CD4-positive, alpha-beta T cell treated with Interleukin-6 at 100 ng/mL for 8 hours (primary cell): ENCODE measurements at places on chromosomes 12 and 14.

DNA sequence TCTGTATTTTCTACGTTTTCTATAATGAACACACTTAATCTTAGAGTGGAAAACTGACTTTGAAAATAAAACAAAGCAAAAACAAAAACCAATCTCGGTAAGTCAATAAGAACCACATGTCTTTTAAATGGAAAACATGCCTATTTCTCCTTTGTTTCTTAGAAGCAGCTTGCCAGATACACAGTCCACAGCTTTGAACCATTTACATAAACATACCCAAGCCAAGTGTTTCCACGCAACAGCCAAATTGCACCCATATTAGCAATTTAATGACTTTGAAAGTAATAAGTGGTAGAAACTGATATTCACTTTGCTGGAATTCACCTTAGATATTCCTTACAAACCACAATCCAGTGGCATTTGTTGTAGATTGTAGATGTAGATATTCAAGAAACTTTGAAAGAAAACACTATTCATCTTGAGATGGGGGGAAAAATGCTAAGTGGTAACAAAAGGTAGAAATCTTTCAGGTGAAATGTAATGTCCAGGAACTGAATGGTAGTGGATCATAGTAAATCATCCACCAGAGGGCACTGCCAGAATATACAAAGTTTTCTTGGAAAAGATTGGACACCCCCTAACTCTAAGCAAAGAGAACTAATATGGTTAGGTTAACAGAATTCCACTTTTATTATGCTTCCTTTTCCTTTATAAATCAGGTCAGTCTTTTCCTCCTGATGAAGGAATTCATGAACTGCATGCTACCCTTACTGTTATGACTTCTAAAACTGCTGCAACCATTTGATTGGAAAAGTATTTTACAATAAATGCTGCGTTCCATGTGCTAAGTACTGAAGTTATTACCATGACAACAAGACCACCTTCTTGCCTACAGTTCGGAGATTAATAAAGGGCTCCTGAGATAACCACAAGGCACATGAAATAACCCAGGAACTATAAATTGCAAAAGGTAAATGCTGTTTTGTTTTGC, 69.8 kb downstream of the RERG start:
- no peak for DNase-seq

DNA sequence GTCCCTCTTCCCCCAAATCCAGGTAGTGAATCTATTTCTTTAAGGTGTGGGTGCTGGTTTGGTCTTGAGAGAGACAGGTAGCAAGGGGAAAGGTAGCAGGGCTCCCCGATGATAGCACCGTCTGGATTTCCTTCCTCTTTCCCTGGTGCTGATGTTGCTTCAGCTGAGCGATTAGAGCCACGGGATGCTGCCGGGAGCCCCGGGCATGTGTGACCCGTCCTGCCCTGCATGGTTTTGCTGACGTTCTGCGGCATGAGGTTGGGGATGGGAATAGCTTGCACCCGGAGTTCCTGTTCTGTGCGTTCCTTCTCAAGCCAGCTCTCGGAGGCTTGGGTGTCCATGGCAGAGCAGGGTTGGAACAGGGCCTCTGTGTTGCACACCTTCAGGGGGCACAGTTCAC, 107.3 kb downstream of the TSPAN9 start:
- DNase-seq, result no peak

GRCh38 chr12:77861317-77861716, 30.6 kb downstream of the NAV3 start:
- DNase-seq, result no peak

DNA sequence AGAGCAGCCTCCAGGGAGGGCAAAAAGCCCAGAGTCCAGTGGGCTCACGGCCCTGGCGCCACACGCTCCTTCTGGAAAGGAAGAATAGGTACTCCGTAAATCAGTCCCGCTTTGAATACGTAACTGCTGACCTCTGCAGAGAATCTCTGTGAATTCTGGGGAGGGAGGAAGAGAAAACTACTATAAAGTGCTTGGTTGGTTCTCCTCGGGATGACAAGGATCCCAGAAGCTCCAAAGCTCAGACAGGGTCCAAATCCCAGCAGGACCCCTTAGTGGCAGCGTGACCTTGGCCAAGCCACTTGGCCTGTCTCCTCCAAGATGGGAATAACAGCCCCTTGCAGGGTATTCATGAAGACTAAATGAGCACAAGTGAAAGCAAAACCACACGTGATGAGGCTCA, 31.7 kb downstream of the ANO2 start:
- no peak for DNase-seq

GRCh38 chr14:63026491-63026890, 18.8 kb downstream of the KCNH5 start:
- DNase-seq, result no peak

GRCh38 chr12:123808167-123808566, 46.1 kb downstream of the DNAH10 start:
- no peak for DNase-seq

DNA sequence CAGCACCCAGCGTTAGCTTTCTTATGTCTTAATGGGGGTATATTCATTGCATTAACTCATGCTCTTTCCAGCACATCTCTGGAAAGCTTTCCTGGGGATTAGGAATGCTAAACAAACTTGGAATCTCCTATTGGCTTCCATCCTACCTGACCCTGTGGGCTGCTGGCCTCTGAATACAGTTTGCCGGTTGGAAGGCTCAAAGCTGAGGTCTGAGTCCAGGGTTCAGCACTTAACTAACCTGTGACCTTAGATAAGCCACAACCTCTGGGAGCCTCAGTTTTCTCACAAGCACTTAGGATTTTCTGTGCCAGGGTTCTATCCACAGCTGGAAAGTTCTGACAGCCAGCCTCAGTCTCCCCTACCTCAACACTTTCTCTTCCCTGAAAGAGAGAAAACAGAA, 12.9 kb upstream of the RND1 start:
- DNase-seq, result no peak

- DNase-seq, result no peak
These were observed 170.2 kb downstream of the ETV6 start for GRCh38 chr12:11819643-11820042.

- no peak for DNase-seq
These were observed 14.0 kb downstream of the GIT2 start for GRCh38 chr12:109982210-109982609.

DNA sequence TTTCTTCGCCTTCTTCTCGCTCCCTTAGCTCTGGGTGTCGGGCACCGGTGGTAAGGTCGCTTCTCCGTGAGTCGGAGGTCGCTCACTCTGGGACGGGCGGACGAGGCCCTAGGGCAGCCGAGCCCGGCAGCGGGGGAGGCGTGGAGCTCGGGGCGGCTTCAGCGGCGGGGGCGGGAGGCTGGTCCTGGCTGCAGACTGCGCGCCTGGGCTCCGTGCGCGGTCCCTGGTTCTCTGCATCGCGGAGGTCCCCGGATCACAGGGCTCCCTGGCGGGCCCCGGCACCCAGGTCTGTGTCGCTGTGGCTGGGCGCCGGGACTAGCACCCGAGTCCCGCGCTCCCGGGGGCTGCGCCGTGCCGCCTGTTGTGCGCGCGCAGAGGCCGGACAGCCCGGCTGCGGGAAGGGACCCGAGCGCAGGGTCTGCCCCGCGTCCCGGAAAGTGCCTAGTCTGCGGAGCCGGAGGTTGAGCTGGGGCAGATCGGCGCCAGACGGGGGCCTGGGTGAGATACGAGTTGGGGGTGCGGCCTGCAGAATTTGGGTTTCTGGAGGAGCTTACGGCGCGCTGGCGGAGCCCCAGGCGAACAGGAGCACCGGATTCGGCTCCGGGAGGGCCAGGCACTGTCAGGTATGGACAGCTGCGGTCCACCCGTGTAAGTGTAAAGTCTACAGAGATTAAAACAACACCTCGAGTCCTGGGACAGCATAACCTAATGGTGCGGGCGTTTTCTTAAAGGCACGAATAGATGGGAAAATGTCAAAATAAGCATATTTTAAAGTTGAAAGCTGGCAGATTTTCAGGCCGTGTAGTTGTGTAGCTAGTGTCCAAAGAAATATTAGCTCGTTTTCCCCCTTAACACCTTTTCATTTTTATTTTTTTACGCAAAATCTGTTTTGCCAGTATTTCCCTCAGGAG, 713 bp downstream of the FRMD6 start:
- DNase-seq, result peak; percentile 17

DNA sequence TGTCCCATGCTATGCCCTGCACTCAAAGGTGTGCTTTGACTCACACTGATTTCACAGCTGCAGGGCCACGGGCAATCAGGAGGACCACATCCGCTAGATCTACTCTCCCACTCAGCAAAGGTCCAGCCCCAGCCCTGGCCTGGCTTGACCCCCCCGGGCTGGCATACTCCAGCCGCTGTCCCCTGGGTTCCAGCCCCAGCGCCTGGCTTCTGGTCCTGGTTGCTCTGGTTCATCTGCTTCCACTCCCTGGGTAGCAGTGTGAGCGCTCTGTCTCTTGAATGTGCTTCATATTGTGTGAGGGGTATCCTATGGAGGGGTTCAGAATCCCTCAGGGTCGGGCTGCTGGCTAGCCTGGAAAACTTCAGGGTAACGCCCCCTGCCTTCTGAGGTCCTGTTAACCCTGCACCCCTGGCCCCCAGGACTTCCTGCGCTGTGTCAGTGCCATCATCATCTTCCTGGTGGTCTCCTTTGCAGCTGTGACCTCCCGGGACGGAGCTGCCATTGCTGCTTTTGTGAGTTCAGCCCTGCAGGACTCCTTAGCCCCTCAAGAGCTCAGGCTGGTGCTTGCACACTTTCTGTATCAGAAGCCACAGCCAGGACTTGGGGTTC, 1.9 kb downstream of the CMTM5 start:
- no peak for DNase-seq

- no peak for DNase-seq
These were observed 174.1 kb upstream of the PLXNC1 start for GRCh38 chr12:93974252-93974651.

- no peak for DNase-seq
These were observed 21.5 kb upstream of the GNS start for GRCh38 chr12:64780531-64781279.

DNA sequence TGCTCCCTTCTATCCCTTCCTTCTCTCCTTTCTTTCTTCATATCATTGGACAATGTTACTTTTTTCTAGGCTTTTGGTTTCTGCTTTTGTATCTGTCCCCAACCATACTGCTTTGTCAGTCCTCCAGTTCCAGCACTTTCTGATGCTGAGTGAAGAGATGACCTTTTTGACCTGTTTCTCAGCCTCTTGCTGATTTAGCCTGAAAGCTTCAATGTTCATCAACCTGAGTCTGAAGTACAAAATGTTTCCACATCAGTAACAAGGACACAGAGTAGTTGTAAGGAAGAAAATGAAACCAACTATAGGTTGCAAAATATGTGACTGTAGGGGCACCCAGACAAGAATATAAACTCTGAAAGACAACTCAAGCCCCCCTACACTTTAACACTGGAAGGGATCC, 25.2 kb upstream of the AKAP6 start:
- DNase-seq, result no peak

GRCh38 chr12:131075194-131075593, 121.5 kb downstream of the ADGRD1 start:
- no peak for DNase-seq

- no peak for DNase-seq
These were observed 112.1 kb downstream of the PHETA1 start for GRCh38 chr12:111256629-111257434.

GRCh38 chr14:76904740-76905569, 78.7 kb downstream of the LRRC74A start:
- DNase-seq, result peak; percentile 81

- DNase-seq, result no peak
These were observed 266.4 kb upstream of the CAND1 start for GRCh38 chr12:67002720-67003119.

DNA sequence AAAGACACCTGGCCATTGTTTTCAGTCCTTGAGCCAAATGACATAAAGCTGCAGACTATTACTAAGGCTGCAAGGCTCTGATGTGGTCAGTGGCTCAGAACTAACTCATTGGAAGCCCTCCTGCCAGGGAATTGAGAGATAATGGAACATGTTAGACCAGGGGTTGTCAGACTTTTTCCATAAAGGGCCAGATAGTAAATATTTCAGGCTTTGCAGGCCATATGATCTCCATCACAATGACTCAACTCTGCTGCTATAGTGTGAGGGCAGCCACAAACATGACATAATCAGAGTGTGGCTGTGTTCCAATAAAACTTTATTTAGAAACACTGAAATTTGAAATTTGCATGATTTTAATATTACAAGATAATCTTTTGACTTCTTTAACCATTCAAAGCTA, 140.3 kb downstream of the TMEM30B start:
- DNase-seq, result no peak

- DNase-seq, result no peak
These were observed 109.0 kb downstream of the APAF1 start for GRCh38 chr12:98754095-98754494.

DNA sequence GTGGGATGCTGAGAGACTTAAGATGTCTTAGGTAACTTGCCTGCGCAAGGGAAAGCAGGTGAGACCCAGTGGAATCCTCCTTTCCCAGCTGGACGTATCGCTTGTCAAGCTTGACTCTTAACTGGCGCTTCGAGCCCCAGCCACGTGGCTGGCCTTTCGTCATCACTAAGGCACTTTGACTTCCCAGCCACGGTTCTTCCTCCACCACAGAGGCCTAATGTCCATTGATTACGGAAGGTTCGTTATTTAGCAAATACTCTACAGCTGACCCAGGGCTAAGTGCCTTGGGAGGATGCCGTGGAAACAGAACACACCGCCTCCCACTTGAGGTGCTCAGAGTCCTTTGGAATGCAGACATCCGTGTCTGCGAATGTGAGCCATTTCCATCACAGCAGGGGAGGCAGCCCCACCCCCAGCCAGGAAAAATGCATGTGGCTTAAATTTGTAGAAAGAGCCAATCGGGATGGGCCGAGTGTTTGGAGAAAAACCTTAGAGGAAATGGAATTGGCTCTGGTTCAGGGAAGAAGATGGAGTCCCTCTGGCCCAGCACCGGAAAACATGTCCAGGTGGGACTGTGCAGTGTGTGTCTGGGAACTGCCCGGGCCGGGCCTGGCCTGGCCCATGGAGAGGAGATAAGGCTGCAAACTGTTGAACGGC, 115.7 kb downstream of the PLXNC1 start:
- DNase-seq, result no peak

DNA sequence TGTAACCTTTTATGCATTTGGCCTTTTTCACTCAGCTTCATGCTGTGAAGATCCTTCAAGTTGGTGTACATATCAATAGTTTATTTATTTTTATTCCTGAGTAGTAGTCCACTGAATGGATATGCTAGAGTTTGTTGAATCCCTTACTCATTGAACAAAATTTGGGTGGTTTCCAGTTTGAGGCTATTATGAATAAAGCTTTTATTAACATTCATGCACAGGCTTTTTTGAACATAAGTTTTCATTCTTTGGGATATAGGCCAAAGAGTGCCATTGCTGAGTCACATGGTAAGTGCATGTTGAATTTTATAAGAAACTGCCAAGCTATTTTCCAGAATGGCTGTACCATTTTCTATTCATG, 59.5 kb upstream of the CAPRIN2 start:
- no peak for DNase-seq

GRCh38 chr12:108910336-108910735, 30.4 kb downstream of the DAO start:
- DNase-seq, result no peak

DNA sequence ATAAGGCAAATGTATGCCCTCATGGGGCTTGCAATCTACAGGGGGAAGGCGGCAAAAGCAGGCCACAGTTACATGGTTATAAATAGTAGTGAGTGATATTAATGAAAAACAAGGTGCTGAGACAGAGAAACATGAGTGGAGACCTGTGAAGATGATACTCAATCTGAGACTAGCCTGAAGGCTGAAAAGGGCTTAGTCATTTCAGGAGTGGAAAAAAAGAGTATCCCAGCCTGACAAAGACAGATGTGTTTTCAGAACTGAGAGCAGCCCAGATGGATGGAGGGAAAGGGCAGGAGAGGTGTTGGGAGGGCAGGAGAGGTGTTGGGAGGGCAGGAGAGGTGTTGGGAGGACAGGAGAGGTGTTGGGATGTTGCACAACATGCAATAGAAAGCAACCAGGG, 181.9 kb downstream of the C12orf42 start:
- no peak for DNase-seq
